ENCODE measurements at places on chromosomes 3 and 15.
A peak's percentile ranks its signal among the peaks of the same experiment; 100 is the strongest.

DNA sequence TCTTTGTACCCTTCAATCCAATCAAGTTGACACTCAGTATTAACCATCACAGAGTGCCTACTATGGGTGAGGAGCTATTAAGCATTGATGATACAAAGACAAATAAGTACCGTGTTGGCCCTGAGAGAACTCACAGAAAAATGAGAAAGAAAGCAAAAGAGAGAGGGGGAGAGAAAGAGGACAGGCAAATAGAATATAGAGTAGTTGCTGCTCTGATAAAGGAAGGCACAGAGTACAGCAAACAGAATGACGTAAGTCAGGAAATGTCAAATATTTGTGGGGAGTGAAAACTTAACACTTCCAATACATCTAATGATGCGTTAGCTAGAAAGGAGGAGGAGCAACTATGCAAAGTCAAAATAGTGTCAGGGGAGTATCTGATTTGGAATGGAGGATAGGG is 320.6 kb upstream of the KCNH8 start:
- DNase-seq = no peak

DNA sequence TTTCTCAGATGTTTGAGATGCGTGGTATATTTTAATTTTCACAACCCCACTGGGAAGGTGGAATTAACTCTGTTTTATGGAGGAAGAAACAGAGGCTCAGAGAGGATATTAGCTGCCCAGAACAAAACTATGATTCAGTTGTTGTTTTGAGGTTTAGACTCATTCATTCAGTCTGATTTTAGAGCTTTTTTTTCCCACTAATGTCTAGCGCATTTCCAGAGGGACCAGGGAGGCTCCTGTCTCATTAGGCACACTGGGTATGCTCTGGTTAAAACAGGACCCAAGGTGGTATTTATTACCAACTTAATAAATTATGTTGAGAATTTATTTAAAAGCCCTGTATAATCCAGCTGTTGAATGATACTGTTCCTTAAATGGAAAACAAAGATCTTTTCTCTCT is 272.0 kb upstream of the RGMA start:
- no peak for DNase-seq

- peak; percentile 71 for DNase-seq
Measured at GRCh38 chr15:82139823-82140268, 94.0 kb upstream of the MEX3B start.

- peak; percentile 6 for DNase-seq
Measured at GRCh38 chr3:155356594-155357370, 63.3 kb upstream of the STRIT1 start.

- DNase-seq = no peak
Measured at GRCh38 chr15:63192619-63193206, 3.3 kb downstream of the RAB8B start.

GRCh38 chr3:85574006-85574705 is 615.4 kb downstream of the CADM2 start:
- DNase-seq = no peak

GRCh38 chr15:88604381-88605188 is 16.6 kb upstream of the AEN start:
- DNase-seq = no peak

- DNase-seq = no peak
Measured at GRCh38 chr3:14162178-14162577, 16.2 kb downstream of the XPC start.

- no peak for DNase-seq
Measured at GRCh38 chr3:16896820-16897219, 12.1 kb downstream of the PLCL2 start.

GRCh38 chr3:177321819-177322218 is 124.5 kb upstream of the TBL1XR1 start:
- no peak for DNase-seq

GRCh38 chr3:126306888-126307482 is 50.2 kb downstream of the KLF15 start:
- DNase-seq = no peak

- DNase-seq = peak; percentile 81
Measured at GRCh38 chr3:186783731-186784515, 546 bp downstream of the EIF4A2 start.

- no peak for DNase-seq
Measured at GRCh38 chr3:127755305-127755681, 67.0 kb downstream of the MGLL start.

DNA sequence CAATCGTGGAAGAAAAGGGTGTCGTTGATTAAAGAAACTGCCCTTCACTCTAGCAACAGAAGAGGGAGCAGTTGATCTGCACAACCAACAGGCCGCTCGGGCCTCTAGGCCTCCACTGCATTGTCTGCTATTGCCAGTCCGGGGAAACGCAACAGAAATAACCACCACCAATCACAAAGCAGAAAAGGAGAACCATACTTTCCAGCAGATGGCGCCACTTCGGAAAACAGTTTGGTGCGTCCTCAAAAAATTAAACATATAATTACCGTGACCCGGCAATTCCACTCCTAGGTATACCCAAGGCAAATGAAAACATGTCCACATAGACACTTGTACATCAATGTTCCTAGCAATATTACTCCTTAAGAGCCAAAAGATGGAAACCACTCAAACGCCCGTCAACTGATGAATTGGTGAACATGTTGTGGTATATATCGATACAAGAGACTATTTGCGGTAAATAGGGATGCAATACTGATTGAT is 154.1 kb downstream of the TJP1 start:
- DNase-seq = peak; percentile 82

GRCh38 chr3:64578797-64579196 is 109.0 kb downstream of the ADAMTS9 start:
- no peak for DNase-seq

GRCh38 chr3:154955907-154956533 is 124.1 kb upstream of the MME start:
- DNase-seq = no peak

GRCh38 chr3:110903771-110904519 is 167.7 kb upstream of the NECTIN3 start:
- DNase-seq = no peak
